ENCODE measurements at places on chromosomes 16 and 17. TPM values are rescaled to one million over a fixed set of nuclear protein-coding genes. Genes with fewer than 3 reads are reported as not detected.

Gene DNAH17
- polyA plus RNA-seq, result 1.1 TPM

Gene CDK5RAP3
- 80.0 TPM for polyA plus RNA-seq

Gene CHST6
- polyA plus RNA-seq, result 0.13 TPM

Gene RAB37
- 76.5 TPM for polyA plus RNA-seq

Gene VAT1
- polyA plus RNA-seq, result 47.6 TPM

Gene CEP112
- not detected for polyA plus RNA-seq

Gene LRRC75A
- polyA plus RNA-seq, result 1.7 TPM

Gene RBFOX1
- not detected for polyA plus RNA-seq

Gene CASKIN1
- polyA plus RNA-seq, result not detected

Gene MRC2
- polyA plus RNA-seq, result 0.24 TPM

Gene RAP1GAP2
- 3.9 TPM for polyA plus RNA-seq

Gene OTOP3
- not detected for polyA plus RNA-seq

Gene CHD9NB
- not detected for polyA plus RNA-seq

Gene TP53TG3F
- polyA plus RNA-seq, result not detected

Gene FBXW10B
- polyA plus RNA-seq, result not detected

Gene TOX3
- not detected for polyA plus RNA-seq

Gene KRTAP4-6
- not detected for polyA plus RNA-seq

Gene NPIPB6
- 0.29 TPM for polyA plus RNA-seq
